ENCODE measurements at places on chromosomes 13 and 19.
A peak's percentile ranks its signal among the peaks of the same experiment; 100 is the strongest.

- DNase-seq, result no peak
These were observed 525 bp downstream of the CARS2 start for GRCh38 chr13:110705356-110705825.

DNA sequence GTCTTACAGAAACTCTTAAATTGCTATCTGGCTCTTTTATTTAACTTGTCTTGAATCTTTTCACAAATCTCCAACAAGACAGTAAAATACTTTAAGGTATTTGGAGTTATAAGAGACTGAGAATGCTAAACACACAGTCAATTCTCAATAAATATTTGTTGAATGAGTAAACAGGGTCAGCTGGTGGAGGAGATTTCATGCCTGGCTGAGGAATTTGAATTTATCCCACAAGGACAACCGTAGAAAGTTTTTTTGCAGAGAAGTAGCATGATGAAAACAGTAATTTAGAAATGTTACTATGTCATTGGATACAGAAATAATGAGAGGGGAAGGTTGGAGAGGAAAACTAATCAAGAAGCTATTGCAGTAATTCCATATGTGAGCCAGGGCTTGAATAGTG, 1223.7 kb downstream of the PCDH17 start:
- no peak for DNase-seq

- DNase-seq, result no peak
These were observed 9.5 kb downstream of the EML2 start for GRCh38 chr19:45629704-45630103.

DNA sequence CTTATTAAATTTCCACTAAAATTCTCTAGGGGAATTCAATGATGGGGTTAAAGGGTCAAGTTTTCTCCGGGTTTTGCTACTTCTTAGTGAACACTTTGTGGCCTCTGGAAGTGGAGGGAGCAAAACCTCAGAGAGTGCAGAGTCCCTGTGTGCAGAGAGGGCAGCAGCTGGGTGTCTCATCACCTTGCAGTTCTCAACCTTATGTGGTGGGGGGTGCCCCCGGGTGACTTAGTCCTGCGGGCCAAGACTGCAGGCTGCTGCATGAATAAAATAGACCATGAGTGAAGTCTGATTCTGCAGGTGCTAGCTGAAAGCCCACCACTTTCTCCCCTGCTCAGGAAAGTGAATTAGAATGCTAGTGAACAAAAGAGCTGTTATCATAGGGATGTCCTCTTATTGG, 191.6 kb downstream of the DLEU7 start:
- DNase-seq, result no peak

DNA sequence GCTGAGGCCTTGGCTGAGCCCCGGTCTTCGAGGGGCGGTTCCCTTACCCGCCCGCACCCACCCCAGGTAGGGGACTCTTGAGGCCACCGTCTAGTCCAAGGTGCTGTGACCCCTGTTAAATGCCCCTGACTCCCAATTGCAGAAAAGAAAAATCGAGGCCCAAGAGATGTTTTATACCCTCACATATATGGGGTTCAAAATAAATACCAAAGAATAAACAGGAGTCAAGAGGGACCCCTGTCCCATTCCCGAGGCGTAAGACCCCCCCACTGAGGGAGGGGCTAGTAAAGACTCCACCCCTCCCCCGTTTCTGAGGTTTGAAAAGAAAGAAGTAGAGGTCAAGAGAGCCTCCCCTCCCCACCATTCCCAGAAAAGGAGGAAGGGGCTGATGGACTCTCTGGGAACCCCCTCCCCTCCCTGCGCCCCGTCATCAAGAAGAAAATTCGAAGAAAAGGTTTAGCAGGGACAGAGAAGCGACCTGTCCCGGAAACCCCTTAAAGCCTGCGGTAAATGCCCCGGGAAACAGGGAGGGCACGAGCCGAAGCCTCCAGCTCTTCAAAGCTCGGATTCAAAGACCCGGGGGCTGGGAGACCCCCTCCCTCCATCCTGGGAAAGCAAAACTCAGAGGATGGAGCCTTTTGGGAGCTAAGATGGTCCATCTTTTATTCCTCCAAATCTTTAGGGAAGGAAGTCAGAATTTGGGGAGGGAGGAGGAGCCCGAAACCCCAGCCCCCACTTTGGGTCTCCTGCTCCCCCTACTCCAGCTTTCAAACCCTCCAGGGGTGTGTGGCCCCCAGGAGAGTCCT, 755 bp upstream of the RAB3A start:
- no peak for DNase-seq

GRCh38 chr13:59450229-59450628, 713.5 kb downstream of the DIAPH3 start:
- DNase-seq, result no peak

GRCh38 chr13:74710006-74710405, 575.8 kb upstream of the KLF12 start:
- no peak for DNase-seq

DNA sequence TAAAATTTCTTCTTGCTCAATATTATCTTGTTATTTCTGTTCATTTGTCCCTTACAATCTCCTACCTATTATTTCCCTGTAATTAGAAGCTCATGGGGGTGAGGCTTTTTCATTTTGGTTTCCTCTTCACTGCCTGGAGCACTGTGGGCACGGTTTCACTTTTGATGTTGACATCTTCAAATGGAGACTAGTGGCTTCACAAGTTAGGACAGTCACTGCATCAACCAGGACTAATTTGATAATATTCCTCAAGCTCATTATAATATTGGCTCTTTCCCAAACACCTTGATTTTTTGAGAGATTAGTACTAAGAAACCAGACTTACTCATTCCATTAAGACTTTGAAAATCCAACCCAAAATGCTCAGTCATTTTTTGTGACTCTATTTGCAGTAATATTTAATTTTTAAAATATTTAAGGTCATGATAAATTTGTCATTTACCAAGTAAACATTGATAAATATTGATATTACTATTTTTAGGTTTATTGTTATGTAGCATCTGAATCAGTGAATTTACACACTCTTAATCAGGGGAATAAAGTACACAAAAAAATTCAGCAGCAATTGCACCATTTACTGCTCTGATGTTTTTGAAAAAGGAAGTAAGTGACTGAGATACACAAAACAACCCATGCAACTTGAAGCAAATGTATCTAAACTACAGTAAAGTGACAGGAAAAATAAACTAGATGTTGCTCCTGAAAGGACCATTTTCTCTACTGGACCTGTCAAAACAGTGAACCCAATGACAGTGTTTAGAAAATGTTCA, 28.8 kb upstream of the RCBTB2 start:
- no peak for DNase-seq

DNA sequence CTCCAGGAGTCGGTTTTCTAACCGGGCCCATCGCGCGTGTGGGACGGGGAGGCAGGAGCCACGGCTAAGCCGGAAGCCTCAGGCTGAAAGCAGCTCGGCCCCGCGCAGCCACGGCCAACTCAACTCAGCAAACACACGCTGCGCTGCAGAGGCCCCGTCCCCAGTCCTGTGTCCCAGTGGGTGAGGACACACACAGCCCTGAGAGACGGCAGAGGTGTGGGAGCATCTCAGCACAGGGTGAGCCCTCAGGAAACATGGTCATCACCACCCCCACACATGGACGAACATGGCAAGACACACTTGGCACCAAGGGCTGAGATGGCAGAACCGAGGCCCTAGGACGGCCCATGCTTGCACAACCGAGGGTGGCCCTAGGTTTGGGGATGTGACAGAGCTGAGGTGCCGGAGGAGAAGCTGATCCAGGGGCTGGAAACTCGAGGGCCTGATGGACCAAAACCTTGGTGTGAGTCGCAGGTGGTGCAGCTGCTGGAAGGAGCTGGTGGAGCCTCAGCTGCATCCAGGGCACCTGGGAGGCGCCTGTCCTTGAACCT, 29.0 kb upstream of the C13orf46 start:
- DNase-seq, result no peak

GRCh38 chr13:30577401-30577852, 40.3 kb upstream of the USPL1 start:
- peak; percentile 41 for DNase-seq

GRCh38 chr13:85223883-85224656, 575.1 kb downstream of the SLITRK6 start:
- DNase-seq, result no peak

- DNase-seq, result no peak
These were observed 1362.1 kb upstream of the ATXN8OS start for GRCh38 chr13:68745502-68745901.

DNA sequence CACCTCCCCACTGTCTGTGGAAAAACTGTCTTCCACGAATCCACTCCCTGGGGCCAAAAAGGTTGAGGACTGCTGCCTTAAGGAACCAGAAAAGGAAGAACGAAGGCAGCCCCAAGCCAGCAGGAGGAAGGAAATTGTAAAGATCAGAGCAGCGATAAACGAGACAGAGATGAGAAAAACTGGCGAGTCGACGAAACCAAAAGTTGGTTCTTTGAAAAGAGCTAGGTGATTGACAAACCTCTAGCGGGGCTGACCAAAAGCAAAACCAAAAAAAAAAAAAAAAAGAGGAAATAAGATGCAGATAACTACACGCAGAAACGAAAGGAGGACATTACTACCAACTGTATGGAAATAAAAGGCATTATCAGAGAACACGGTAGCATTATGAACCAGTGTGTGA, 76.9 kb downstream of the GADD45B start:
- DNase-seq, result no peak

DNA sequence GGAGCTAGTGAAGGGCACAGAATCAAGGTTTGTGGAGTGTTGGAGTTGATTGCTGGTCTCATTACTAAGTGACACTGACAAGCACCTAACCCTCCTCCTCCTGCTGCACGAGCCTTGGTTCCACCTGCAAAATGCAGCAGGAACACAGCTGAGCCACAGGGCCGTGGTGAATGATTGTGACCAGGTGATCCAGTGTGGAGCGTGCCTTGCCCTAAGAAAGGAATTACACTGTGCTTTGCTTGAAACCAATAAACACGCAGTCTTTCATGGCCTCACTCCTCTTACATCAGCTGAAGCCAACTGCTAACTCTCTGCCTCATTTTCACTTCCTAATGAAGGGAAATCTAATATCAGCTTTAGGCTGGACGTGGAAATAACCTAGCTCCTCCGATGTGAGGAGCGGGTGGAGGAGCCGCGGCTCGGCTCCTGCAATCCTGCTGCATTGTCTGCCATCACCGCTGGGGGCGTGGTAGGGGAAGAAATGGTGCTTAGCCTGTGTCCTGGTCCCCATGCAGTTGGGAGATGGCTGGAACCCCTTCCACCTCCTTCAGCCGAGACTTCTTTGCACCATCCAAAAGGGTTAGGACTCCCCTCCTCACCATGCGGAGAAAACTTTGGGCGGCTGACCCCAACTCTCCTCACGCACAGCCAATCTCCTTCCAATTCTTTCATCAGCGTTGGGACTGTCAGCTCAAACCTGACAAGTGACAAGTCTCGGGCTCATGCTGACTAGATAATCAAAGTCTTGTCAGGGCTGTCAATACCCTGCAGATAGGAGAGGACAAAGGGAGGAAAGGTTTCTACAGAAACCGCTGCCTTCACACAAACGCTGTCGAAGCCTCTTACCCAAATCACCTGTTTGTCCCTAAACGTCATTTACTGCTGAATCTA, 427.9 kb downstream of the ZNF536 start:
- no peak for DNase-seq

- DNase-seq, result no peak
These were observed 45.3 kb downstream of the RGCC start for GRCh38 chr13:41502673-41503072.

DNA sequence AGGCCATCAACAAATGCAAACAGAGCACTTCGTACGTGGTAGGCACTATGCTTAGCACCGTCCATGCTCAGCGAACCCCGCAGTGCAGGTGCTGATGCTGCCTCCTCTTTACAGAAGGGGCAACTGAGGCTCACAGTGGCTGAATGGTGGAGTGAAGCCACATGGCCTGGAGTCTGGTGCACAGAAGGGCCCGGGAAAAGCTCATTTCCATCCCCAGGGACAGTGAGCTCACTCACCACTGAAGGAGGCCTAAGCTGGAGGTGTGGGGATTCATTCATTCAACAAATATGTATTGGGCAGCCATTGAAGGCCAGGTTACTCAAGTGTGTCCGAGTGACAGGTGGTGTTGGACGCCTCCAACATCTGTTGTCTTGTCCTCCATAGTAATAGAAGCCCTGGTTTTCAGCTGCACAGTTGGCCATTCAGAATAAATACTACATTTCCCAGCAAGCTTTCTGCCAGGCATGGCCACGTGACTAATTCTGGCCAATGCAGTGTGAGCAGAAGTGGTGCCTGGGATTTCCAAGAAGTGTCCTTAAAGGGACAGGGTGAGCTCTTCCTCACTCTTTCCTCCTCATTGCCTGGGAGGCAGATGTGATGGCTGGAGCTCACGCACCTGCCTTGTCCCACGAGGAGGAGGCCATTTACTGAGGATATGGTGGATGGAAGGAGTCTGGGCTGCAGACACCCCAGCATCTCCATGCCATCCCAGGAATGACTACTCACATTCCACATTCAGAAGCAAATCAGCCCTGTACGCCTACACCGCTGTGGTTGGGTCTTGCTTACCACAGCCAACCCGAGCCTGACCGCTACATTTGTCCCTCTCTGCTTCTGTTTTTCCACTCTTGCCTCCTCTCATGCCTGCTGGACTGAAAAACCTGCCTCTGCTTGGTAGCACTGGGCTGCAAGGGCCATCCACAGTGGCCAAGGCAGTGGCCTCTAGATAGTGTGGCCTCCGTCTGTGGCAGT, 2.3 kb upstream of the ZNRF4 start:
- DNase-seq, result no peak

DNA sequence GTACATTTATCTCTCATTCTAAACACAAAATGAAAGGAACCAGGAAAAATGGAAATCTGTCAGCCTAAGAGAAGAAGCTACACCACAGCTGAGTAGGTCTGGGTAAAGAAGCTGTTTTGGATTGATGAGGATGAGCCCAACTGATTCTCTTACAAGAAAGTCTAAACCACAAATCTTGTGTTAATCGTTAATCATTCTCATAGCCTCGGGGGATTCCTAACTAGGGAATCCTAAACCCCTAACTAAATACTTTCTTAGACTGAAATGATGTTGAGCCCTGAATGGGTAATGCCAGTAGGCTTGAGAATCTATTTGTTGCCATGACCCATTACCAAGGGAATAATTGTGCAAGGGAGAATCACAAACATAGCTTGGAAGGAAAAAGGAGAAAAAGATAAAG, 327.5 kb upstream of the SPRY2 start:
- no peak for DNase-seq

DNA sequence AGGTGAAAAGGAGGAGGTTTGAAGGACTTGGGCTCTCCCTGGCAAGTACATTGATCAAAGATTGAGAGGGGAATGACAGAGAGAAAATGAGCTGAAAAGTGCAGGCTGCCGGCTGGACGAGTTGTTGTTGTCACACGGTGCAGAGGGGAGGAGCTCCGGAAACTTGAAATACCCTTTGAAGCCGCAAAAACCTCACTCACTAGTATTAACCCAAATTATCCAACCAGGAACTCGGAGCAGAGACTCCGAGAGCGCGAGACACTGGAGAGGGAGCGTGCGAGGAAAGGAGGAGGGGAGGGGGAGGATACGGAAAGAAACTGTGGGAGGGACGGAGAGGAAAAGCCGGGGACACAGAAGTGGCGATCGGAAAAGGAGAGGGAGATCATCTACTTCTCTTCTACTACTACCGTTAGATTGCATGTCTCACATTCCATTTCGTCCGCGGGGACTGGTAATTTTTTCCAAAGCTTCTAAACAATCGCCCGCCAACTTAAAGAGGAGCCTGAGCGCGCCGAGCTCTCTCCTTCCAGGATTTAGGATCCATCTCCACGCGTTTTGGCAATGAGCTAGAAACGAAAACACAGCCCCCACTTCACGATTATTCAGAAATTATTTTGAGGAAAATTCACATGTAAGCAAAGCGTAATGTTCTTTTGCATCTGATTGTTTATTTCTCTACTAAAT, at the start of gene DACH1:
Gene DACH1 (minus strand): TSS at position 74 of the 684 bp plus-strand sequence.
- DNase-seq, result peak; percentile 17
